ENCODE measurements at places on chromosomes 3 and 15.
A peak's percentile ranks its signal among the peaks of the same experiment; 100 is the strongest.

DNA sequence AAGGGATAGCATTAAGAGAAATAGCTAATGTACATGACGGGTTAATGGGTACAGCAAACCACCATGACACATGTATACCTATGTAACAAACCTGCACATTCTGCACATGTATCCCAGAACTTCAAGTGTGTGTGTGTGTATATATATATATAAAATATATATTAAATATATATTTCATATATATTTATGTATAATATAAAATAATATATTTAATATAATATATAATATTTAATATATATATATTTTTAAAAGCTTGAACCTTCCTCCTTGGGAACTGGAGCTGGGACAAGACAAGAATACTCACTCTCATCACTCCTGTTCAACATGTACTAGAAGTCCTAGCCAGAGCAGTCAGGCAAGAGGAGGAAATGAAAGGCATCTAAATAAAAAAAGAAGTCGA, 149.3 kb downstream of the UNC13C start:
- DNase-seq: no peak

GRCh38 chr3:30428251-30428650, 178.2 kb upstream of the TGFBR2 start:
- DNase-seq: no peak

GRCh38 chr3:119559441-119559963, at the start of gene CD80:
Gene CD80 (minus strand): TSS chr3:119559614. CDS start chr3:119557728, 1,886 bp downstream.
- DNase-seq: peak; percentile 5

- DNase-seq: no peak
These were observed 61.6 kb downstream of the DCBLD2 start for GRCh38 chr3:98839846-98840245.

- no peak for DNase-seq
These were observed 53.8 kb downstream of the CMTM6 start for GRCh38 chr3:32448686-32449474.

GRCh38 chr3:129692743-129693142, 86.3 kb upstream of the PLXND1 start:
- no peak for DNase-seq

DNA sequence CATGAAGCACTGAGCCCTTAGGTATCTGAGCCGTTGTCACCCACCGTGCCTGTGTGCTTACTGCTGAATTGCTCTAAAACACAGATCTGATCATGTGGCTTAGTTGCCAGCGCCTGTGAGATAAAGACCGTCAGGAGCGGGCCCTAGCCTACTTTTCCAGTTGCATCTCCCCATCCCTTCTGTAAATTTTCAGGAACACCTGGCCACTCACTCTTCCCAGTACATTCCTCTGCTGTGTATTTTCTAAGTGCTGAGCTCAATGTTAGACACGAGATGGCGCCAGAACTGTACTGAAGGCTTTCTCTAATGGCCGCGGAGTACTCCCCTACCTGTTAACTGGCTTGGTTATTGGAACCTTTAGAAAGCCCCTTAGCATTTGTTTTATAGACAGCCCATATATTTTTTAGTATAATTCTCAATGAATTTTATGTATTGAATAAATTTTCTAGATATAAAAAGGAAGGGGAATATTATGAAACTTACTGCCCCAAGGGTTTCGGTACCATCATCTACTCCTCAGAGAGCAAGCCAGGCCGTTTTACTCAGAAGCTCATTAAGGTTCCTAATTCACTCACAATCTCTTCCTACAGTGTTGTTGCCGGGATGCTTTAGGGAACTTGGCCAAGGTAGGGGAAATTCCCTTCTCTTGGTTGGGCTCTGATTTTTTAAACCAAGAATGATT, 16.7 kb upstream of the WNT7A start:
- DNase-seq: peak; percentile 16

DNA sequence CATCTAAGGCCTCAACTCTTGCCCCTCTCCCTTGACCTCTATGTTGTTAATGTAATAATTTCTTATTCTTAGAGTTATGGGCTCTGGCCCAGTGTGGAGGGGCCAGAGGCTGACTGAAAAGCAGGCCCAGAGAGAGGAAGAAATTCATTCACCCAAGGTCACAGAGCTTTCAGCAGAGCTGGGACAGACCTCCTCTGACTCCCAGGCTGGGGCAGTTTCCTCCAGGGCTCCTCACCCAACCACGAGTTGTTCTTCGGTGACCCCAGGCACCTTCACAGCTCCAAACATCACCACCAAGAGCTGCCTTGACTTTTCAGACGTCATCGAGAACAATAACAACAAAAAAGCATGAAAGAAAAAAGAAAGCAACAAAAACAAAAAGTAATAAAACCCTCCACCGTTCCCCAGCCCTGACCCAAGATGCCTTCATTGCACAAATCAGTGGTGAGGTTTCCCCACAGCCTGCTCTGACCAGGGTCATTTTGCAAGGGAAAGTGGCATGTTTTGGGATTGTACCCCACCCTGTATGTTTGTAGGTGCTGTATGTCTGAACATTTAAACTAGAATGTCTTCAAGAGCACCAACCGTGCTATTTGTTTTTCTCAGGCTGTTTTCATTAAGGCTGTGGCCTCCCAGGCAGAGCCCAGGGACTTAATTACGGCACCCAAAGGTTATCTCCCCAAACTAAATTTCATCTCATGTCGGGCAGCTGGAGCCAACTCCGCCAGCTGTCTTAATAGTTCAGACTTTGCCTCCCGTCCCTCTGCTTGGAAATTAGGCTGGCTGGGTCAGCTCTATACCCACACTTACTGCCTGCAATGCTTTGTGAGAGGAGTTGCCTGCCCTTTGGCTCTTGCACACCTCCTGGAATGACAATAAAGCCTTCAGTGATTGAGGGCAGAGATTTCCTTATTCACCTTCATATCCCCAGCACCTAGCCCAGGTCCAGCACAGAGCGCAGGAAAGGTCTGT, 173.8 kb downstream of the RPLP1 start:
- DNase-seq: no peak

GRCh38 chr15:64809649-64810496, 15.6 kb downstream of the PIF1 start:
- no peak for DNase-seq

GRCh38 chr3:119636891-119637611, 23.3 kb downstream of the POPDC2 start:
- no peak for DNase-seq

DNA sequence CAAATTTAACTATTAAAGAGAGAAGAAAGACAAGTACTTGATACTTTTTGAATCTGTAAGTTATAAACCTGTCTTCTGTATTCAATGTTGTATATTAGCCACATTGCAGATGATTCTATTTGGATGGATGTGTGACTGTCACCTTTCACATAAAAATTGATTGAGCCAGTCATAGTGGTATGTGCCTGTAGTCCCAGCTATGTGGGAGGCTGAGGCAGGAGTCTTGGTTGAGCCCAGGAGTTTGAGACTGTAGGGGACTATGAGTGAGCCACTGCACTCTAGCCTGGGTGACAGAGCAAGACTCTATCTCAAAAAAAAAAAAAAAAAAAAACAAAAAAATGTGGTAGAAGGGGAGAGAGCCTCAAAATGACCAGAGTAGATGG, 12.3 kb downstream of the CACNA1D start:
- DNase-seq: no peak

DNA sequence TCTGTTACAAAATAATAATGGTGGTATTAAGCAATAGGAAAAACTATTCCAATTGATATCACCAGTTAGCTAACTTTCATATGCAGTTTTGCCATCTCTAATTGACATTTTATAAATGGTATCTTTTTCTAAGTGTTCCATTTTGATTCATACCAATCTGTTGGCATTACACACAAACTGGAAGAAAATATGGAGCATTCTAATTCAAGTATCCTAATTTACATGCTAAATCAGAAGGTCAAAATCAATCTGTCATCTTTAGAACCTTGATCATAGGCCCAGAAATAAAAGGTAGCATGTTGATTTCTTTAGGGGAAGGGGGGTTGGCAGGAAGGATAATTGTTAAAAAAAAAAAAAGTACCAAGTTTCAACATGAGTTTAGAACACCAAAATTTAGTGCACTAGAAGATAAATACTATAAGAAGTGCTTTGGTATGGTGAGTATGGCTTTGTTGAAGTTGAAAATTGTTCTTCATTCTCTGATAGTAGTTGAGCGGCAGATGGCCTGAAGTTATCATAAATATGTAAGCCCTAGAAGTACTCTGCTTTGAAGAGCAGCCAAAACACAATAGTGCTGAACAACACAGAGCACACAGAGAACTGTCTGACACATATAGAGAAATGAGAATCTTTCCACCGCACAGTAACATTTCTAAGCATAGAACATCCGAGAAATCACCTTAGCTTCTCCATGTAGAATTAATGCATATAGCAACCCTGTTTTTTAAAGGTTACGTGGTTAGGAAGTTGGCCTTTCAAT, 130.1 kb downstream of the TAFA4 start:
- no peak for DNase-seq

- no peak for DNase-seq
These were observed 3.7 kb downstream of the TMEM42 start for GRCh38 chr3:44865272-44866035.

DNA sequence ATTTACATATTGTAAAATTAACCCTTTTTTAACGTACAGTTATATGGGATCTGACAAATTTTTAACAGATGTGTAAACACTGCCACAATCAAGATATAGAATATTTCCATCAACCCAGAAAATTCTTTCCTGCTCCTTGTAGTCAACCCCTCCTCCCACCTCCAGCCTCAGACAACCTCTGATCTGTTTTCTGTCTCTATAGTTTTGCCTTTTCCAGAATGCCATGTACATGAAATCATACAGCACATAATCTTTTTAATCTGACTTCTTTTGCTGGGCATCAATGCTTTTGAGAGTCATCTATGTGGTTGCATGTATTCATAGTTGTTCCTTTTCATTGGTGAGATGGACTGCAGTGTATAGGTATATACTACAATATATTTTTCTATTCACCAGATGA, 153.0 kb downstream of the SMAD6 start:
- DNase-seq: no peak

DNA sequence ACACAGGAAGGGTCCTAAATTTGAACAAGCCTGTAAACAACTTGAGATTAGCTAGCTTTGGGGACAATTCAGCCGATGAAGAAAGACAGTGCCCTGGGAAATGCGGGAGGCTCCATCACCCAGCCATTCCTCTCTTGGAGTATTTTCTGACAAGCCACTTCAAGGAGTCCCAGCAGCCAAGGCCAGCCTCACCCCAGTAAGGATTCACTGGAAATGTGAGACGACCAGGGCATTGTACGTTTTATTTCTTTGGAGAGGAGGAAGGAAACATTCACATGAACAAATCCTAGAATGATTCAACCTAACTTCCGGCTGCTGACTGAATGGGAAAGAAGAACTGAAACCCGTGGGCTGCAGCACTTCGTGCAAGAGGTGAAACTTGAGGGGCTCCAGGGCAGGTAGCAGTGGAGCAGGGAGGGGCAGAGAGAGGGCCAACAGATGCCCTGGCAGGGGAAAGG, 116.4 kb upstream of the ARHGEF3 start:
- DNase-seq: no peak

GRCh38 chr3:27485866-27486265, 1.7 kb upstream of the SLC4A7 start:
- no peak for DNase-seq

GRCh38 chr15:69976366-69976994, 121.2 kb downstream of the TLE3 start:
- DNase-seq: peak; percentile 22

GRCh38 chr3:79052054-79052681, 715.6 kb downstream of the ROBO1 start:
- no peak for DNase-seq

DNA sequence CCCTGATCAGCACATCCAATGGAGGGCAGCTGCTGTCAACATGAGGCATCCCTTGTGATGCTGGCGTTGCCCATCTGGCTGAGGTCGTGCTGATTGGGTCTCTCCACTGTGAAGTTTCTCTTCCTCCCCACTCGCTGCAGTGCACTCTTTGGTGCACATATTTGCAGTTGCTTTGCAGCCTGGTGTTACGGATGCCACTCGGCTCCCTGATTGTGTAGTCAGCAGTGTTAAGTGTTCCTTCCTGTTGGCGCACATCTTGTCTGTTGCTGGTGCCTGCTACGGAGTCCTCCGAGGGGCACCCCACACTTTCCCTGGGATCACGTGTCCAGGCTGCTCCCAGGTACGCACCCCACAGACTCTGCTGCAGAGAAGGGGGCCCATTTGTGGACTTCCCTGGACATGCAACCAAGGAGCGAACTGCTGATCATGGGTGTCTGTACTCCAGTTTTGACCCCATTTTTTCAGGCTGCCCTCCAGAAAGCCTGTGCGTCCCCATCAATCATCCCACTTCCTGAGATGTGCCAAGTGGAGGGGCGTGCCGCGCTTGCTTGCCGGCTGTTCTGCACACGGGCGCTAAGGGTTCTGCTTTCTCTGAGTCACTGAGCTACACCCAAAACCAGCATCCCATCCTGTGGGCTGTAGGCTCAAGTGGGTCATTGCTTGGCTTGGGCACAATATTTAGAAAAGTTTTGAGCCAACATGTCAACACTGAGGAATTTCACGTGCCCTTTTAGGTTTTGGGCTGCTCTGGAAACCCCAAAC, 98.6 kb downstream of the FBLN2 start:
- DNase-seq: no peak

DNA sequence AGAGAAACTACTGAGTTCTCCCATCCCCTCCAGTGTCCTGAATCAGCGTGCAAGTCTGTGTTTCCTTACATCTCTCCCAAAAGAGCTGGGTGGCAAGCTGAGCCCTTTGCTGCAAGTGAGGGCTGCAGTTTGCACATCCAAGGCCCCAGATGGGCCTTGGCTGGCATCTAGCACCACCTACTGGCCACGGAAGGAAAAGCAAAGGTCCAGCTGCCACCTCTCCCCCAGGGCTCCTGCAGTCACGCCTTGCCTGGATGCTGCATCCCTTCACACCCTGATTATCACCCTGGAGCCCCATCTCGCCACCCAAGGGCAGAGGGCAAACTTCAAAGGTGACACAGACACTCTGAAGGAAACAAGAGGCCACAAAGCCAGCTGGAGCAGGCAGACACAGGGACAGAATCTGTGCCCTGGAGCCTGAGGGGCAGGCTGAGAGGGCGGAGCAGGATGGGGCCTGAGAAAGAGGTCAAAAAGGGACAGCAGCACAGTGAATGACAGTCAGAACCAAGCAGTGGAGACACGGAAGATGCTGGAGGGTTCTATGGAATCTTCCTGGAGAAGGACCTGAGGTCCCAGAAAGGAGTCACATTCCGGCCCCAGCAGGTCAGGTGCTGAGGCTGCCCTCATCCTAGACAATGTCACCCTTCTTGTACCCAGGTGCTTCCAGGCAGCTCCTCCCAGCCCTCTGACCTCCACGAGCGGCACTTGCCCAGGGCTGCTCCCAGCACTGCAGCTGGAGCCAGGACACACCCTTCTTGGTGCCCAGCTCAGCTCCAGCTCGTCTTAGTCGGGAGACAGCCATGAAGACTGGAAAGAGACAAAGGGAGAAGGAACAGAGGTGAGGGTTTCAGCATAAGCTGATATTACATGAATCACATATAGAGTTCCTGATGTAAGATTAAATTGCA, 18.3 kb upstream of the NTRK3 start:
- DNase-seq: no peak

All from SK-N-MC (cell line).